ENCODE measurements at places on chromosomes 6 and 20.

DNA sequence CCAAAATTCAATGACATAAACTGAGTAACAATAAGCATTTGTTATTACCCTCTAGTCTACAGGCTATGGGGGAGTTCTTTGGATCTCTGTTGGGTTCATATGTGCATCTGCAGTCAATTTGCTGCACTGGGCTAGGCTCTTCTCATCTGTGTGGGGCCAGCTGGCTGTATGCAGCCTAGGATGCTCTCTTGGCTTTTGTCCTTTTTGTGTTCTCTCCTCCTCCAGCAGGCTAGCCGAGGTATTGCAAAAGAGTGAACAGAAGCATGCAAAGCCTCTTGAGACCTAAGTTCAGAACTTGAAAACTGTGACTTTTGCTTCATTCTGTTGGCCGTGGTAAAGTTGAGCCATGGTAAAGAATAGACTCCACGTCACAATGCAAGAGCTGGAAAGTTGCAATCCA, 62.8 kb upstream of the FOXO3 start:
- DNase-seq: no peak

DNA sequence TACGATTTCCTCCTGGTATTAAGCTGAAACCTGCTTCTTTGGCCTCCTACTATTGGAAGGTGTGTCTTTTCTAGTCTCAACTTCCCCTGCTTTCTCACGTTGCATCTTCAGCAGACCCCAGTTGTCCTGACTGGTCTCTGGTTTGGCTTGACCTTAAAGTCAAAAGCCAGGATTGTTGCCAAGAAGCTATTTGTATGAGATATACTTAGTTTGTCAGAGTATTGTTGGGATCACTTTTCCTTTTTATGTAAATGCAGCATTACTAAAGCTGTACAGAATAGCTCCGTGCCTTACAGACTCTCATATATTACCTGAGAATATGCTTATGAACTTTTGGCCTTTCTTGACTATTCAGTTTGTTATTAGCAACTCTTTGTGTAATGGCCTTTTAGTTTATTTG, 61.1 kb downstream of the TSPYL4 start:
- no peak for DNase-seq

DNA sequence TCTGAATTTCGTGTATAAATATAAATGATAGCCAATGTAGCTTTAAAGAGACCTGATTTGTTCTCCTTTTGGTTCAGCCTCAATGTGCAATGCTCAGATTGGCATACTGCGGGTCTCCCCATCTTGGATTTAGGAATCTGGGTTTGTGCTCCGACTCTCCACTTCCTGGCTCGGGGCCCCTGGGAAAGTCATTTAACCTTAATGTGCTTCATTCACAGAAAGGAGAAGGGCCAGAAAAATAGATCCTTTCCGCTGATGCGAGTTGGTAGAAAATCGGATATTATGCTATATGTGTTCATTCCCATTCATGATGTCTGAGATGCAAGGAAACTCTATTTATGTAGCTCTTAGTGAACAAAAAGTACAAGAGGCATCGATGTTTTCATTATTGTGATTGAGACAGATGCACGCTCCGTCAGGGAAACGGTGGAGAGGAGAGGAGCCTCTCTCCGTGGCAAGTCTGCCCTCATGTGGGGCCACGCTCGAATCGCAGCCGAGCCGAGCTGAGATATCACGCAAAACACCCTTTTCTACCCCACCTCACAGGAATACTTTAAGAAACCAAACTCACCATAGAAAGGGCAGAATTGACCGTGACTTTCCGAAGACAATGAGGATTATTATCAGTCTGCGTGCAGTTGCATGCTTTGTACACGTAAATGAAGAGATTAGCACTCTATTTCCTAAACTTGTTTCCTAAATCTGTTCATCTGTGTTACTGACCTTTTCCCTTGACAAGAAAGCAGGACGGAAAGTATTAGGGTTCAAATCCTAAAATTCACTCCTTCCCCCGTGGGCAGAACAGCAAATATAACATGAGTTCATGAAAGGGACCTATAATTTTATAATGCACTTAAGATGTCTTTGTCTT, 136.6 kb downstream of the COL9A1 start:
- no peak for DNase-seq

GRCh38 chr20:10318291-10319024, 99.8 kb downstream of the SNAP25 start:
- DNase-seq: no peak

DNA sequence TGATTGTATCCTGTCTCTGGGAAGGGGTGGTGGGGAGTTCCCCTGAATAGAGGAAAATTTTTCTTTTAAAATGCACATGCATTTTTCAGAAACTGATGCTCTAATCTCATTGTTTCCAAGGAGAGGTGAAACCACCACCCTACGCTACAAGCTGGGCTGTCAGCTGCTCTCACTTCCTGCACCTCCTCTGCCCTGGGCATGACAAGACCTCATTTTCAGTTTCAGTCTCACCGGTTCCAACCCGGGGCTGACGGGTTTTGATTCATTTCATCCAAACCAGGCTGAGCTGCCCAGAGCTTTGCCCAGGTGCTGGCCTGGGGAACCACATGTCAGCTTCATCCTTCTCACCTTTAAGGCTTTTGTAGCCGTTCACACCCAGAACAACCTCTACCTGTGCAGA, 99.7 kb downstream of the EYA2 start:
- DNase-seq: no peak

- DNase-seq: no peak
Observed at GRCh38 chr20:44684047-44684967, 30.9 kb upstream of the CCN5 start.

GRCh38 chr6:38978139-38978704, 70.4 kb upstream of the GLP1R start:
- no peak for DNase-seq

DNA sequence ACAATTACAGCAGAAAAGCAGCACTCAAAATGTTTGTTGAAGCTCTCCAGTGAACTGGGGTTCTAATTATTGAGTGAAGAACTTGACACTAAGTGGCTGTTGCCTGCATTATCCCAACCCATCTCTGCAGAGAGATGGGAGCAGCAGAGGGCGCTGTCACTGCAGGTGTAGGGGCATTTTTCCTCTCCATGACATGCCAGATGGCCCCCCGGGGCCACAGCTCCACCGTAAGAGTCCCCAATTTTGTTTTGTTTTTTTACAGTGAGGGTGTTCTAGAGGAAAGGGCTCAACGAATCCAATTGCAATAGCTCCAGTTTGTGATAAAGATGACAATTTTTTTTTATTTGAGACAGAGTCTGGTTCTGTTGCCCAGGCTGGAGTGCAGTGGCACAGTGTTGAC, 1.9 kb upstream of the FUCA2 start:
- DNase-seq: peak; percentile 28

- no peak for DNase-seq
Observed at GRCh38 chr6:125554456-125554855, 195.0 kb upstream of the HEY2 start.

DNA sequence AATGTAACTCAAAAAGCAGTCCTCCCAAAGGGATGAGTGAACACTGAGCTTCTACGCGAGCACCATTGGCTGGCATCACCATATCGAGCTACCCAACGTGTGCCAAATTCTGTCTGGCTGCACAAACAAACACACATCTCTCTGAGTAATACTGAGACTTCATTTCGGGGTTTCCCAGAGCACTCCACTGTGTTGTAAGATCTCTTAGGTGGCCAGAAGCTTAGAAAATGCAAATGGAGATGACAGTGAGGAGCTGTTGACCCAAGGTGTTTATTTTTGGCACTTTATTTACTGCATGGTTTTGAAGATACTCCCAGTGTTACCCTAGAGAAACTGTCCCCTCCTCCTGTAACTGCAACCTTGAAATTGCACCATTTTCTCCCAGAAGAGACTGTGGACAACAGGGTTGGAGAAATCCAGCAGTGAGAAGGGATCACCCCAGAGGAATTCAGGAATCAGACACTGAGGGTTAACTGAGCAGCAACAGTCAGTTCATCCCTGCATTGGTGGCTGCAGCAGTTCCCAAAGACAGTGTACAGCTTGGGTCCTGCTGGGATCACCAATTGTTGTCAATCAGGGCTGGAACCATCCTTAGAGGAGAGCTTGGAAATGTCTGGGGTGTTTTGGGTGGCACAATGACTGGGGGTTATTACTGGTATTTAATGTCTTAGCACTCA, 1.0 kb upstream of the RIPOR2 start:
- peak; percentile 51 for DNase-seq

DNA sequence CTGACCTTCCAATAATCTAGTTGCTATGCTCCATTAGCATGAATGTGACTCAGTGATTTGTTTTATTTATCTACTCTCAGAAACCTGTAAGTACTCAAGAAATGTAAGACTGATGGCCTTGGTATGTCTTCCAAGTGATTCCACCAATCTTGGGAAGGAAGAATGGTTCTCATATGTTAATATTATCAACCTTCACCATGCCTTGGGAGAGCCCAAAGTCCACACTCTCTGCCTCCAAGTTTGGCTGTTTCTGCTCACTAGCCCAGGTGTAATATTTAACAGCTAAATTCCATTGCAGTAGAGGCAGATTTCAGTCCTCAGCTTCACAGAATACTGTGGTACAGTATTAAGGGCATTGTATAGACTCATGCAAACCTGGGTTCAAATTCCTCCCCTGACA, 51.8 kb downstream of the CLIC5 start:
- DNase-seq: no peak

GRCh38 chr6:7238900-7239589, 74.0 kb downstream of the SSR1 start:
- DNase-seq: peak; percentile 72

DNA sequence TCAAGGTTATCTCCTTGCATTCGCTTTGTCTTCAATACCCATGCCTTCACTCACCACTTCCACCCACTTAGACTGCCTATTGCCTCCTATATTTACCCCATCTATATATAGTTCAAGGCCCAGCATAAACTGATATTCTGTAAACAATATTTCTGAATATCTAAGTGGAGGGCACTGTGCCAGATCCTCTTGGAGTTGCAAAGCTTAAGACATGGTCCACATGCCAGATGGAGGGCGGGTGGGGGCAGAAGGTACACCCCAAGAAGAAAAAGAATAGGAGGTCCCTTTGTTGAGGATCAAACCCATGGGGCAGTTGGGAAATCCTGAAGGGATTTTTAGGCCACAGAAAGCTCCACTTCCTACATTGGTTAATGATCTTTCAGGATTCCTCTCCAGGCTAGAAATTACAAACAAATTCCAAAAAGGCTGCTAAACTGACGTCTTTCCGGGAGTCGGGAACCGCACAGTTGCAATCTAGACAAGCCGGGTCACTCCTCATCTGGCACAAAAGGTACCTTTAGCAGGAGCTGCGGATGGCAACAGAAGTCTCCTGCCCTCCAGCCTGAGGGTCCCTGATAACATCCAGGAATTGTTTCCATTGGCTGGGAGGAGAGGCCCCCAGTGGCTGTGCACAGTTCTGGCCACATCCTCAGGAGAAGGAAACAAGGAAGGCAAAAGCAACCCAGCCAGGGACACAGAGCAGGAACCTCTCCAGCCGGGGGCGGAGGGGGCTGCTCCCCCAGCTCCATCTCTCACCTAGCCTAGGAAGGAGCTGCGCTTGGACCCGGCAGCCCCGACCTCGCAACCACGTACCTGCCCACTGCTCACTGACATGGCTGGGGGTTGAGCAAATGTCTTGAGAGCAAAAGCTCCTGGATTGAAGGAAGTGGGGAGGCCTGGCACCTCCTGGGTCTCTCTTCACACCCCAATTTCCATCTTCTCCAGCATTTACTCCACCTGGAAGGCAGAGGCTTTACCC, 5.9 kb upstream of the LPIN3 start:
- no peak for DNase-seq

DNA sequence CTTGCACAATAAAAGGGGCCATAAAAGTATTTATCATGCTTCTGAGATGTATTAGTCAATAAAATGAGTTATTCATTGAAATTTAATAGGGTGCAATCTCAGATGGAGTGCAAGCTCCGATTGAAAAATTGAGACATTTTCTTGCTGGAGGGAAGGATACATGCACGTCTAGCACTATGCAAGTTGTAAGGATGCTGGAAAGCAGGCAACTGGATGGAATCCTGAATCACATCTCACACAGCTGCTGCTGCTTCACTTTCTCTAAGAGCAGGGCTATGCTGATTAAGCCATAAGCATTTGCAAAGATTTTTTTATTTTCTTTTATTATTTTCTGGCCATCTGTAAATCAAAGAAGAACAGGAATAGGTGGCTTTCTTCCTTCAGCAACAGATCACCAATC, 308.8 kb upstream of the EPHA7 start:
- no peak for DNase-seq

- DNase-seq: no peak
Observed at GRCh38 chr6:135088281-135088680, 33.7 kb upstream of the HBS1L start.

Measured in activated T-cell treated with anti-CD3 and anti-CD28 coated beads, Interleukin-2, amount 50 U/mL, for 4 hours (primary cell).